ENCODE measurements at places on chromosomes 2 and 18. TPM values are rescaled to one million over a fixed set of nuclear protein-coding genes. Genes with fewer than 3 reads are reported as not detected.

DNA sequence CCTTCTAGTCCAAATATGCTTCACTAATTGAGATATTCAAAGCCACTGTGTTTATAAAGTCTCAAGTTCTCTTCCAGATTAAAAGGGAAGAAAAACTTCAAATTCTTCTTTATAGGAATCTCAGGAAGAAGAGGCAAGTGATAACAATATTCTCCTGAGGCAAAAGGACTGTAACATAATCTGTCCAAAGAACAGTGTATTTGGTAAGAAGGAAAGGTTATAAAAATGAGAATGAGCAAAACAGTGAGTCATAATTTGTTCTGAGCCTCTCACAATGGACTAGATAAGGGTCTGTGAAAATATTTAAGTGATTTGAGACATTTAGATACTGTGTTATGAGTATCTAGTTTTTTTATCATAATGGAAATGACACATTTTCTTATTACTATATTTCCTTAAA, 44.3 kb downstream of the SNRPD1 start:
- no peak for DNase-seq

GRCh38 chr2:23578964-23579671, 194.1 kb downstream of the KLHL29 start:
- DNase-seq, result no peak

CIB4 gene
- not detected for polyA plus RNA-seq

- DNase-seq, result no peak
Measured at GRCh38 chr2:26913999-26914658, 56.3 kb upstream of the MAPRE3 start.

DNA sequence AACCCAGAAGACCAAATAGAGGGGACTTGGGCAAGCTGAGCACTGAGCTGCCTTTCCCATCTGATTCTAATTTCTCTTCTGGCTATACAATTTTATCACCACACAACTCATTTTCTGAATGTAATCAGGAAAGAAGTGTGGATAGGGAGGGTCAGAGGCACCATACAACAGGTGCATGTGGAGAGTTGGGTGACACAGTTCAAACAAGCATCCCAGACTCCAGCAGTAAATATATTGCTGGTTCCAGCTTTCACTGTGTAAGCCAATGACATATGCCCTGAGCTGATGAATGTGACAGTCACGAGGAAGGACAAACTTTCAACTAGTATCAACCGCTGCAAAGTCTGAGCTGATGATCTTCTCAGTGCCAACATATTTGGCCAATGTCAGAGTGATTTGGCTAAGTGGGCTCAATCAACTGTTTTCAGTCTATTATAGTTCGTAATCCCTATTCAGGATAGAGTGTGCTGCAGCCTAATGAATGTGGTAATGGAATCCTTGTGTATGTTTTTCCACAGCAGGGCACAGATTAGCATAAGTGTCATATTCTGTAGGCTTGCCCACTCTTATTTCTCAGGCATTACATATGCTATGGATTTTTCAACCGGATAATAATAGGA, 109.9 kb upstream of the MEIS1 start:
- no peak for DNase-seq

REG3G gene
- polyA plus RNA-seq, result not detected

- no peak for DNase-seq
Measured at GRCh38 chr2:47083886-47084687, 71.0 kb downstream of the STPG4 start.

DNA sequence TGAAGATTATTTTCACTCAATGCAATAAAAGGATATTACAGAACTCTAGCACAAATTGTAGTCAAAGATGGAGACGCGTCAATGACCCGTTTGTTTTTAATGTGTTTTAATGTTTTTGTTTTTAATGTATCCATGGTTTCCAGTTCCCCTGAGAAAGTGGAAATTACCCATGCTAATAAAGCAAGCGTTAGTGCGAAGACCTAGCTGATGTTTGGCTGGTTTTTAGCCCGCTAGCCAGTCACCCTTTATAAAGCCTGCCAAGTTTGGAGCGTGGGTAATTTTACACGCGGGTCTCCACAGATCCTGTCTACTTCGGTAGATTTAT, 430 bp upstream of the CHMP1B start:
- DNase-seq, result no peak

GRCh38 chr18:3648641-3649040, 198.7 kb downstream of the TGIF1 start:
- no peak for DNase-seq

VIT gene
- polyA plus RNA-seq, result not detected

IKZF2 gene
- polyA plus RNA-seq, result 3.0 TPM

GRCh38 chr2:237617587-237617982, 9.8 kb upstream of the LRRFIP1 start:
- no peak for DNase-seq

- no peak for DNase-seq
Measured at GRCh38 chr2:224102991-224103390, 63.9 kb upstream of the SERPINE2 start.

DNA sequence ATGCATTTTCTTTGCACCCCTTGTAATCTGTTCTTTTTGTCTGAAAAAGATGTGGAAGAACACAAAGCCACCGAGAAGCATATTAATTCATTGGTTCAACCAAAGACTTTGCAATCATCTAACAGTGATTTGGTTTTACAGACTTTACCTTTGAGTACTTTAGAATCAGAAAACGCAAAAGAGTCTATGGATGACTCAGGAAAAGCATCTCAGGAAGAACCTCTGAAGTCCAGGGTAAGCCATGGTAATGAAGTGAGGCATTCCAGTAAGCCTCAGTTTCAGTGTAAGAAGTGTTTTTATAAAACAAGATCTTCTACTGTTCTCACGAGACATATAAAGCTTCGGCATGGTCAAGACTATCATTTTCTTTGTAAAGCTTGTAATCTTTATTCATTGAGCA, 35.2 kb downstream of the ZNF407 start:
- DNase-seq, result no peak

- DNase-seq, result no peak
Measured at GRCh38 chr18:76956648-76957047, 134.3 kb downstream of the ZNF236 start.

DNA sequence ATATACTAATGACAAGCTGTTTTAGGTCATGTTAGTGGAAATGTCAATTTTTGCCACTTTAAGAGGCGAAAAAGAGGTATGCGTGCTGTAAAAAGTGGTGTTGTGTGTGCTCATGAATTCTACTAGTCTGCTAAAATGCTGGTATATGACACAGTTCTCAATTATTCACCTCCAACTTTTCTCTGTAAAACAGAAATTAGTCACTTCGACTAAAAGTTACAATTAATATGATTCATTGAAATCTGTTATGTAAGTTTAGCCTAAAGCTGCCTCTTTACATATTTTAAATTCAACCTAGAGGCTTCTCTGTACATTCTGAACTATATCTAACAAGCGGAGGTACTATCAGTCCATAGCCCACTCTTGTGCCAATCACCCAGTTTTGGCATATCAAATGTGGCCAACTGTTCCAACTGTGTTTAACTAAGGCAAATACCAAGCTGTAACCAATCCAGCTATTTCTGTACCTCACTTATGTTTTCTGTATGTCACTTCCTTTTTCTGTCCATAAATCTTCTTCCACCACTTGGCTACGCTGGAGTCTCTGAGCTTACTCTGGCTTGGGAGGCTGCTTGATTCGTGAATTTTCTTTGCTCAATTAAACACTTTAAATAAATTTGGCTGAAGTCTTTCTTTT, 20.8 kb downstream of the BAZ2B start:
- DNase-seq, result no peak

DNA sequence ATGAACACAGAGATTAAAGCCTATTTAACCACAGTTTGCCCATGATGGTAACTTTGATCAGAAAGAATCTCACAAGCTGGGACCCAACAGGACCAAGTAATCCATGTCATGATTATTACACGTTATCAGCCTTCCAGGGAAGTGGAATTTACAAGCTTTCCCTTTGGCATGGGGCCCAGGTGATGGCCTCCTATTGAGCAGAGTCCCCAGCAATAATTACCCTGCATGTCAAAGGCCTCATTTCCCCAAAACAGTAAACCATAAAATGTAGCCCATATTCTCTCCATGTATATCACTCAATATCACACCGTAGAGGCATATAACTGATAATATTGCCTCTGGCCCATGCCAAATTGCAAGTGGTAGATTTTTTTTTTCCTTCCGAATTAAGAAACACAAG, 38.9 kb downstream of the PRKRA start:
- no peak for DNase-seq
